ENCODE measurements at places on chromosomes 5 and 9.

- DNase-seq = no peak
Measured at GRCh38 chr5:169121630-169122420, 179.1 kb downstream of the SLIT3 start.

GRCh38 chr5:31783086-31783645, 144.2 kb downstream of the PDZD2 start:
- DNase-seq = no peak

- DNase-seq = no peak
Measured at GRCh38 chr9:133991214-133991921, 756 bp downstream of the VAV2 start.

DNA sequence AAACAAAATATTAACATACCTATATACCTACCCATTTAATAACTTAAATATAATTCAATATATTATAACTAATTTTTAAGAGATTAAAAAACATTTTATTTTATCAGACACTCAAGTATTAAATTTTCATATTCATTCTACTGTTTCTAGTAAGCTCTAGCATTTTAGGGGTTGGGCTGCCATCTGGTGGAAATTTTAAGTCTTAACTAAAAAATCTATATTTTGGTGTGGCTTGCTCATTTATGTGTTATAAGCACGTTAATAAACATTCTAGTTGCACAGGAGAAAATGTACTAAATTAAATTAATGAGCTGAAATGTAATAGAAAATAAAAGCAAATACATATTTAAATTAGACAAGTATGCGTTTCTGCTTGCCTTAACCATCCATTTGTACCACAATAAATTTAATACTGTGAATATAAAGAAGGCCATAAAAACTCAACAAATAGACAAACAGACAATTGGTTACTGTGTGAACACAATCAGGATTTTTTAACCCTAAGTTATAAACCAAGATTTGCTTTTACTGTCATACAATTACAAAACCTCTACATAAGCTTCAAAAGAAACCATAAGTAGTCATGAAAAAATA, 1728.3 kb upstream of the CDH9 start:
- DNase-seq = no peak

DNA sequence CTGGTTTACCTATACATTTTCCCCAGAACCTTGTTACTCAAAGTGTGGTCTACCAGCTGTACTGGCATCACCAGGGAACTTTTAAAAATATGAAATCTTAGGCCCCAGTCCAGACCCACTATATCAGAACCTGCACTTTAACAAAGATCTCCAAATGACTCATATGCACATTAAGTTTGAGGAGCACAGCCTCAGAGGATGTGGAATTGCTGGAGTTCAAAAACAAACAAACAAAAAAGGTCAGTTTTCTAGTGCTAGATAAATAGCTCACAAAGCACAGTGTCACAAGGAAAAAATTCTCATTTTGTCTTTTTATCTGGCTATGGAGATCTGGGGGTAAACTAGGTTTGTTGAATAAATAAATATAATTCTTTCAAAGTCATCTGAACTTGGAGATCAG, 68.9 kb upstream of the ANKRD55 start:
- DNase-seq = no peak

- no peak for DNase-seq
Measured at GRCh38 chr5:113255579-113256386, 179.0 kb downstream of the TSSK1B start.

Measured in CD4-positive, alpha-beta T cell treated with Interleukin-15 for 4 hours (primary cell).